CD4-positive, alpha-beta T cell treated with Interleukin-17A for 4 hours (primary cell): ENCODE measurements at places on chromosomes 2 and 18.
A peak's percentile ranks its signal among the peaks of the same experiment; 100 is the strongest.

DNA sequence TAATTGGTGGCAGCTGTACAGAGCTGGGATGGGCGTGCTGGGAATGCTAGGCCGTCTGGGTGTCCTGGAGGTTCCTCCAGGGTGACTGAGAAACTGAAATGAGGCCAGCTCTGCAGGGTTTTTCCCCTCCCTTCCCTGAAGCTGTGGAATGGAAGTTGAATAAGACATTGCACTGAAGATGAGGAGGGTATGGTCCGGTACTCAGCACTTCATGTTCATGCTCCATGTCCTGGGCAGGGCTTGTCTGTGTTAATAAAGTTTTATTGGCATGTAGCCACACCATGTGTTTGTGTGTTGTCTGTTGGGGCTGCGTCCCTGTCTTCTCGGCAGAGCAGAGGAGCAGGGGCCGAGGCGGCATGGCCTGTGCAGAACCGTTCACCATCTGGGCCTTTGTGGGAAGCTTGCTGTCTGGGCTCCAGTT is 154.0 kb downstream of the LDLRAD4 start:
- DNase-seq: no peak

DNA sequence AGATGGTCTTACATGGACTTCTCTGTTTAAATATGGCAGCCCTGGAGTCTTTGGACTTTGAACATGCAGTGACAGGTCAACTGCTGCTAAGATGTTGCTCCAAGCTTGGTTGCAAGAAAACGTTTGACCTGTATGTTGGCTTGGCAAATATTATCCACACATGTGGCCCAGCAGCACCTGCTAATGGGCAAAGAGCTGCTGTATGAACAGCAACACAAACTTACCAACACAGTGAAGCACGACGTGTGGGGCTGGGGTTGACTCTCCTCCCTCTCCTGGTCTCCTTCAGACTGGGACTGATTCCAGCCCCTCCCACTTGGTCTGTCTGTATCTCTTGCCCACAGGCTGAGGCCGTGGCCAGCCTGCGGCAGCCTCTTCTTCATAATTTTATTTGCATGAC is 3.8 kb downstream of the KCNE4 start:
- no peak for DNase-seq

GRCh38 chr2:218780046-218780445 is 1.9 kb upstream of the CYP27A1 start:
- no peak for DNase-seq

GRCh38 chr2:175062787-175063585 is 57.8 kb upstream of the CHN1 start:
- no peak for DNase-seq

DNA sequence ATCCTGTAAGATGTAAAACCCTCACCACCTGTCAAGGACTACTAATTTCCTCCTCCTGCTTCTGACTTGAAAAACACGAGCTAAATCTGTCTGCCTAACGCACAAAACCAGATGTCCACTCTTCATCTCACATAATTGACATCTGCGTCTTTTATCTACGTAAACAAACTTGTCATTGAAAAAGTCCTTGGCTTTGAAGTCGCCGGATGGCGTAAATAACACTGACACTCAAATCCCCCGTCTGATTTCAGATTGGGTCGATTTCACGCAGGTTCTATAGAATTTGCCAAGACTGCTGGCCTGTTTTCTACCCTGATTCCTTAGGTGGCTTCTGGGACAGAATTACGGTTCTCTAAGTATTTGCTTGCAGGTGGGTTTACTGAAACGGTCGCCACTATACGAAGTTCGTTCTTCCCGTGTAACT is 539 bp upstream of the MOB4 start:
- DNase-seq: no peak

GRCh38 chr2:151204756-151205155 is 56.9 kb downstream of the RBM43 start:
- no peak for DNase-seq

- DNase-seq: no peak
Measured at GRCh38 chr18:31774477-31774785, 13.8 kb upstream of the SLC25A52 start.

DNA sequence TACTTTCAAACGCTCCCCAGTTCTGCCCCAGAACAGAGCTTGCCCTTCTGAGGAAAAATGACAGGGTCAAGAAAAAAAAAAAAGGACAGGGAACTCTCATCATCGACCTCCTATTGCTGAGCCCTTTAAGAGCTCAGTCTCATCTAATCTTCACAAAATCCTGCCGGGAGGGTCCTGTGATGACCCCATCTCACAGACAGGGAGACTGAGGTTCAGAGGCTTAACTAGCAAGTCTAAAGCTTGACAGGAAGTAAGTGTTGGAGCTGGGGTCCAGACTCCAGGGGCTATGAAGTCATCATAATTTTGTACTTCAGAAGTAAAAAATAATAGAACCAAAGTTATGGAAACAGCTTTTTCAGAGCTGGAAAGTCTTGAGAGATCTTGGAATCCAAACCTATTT is 171.1 kb upstream of the MYCN start:
- DNase-seq: no peak

DNA sequence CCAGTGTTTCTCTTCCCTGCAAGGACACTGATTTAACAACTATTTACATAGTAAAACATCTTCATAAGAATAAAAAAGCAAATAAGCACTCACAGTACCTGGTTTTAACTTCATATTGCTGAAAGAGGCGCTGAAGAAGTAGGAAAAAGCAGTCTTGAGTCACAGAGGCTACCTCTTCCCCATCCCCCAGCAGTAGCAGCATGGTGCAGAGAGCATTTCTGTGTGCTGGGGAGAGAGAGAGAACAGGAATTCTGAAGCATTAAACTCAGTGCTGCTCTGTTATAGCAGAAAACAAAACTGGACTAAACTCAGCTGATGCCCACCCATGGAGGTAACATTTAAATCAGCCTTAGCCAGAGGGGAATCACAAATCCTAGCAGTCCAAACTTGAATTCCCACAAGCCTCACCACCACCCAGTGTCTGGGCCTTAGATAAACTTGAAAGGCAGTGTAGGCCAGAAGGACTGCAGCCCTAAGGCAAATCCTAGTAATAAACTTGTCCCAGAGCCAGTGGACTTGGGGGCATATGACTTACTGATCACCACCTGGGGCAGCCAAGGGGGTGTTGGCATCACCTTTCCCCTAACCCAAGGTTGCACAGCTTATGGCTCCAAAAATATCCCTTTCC is 321.8 kb upstream of the CWC22 start:
- DNase-seq: no peak

DNA sequence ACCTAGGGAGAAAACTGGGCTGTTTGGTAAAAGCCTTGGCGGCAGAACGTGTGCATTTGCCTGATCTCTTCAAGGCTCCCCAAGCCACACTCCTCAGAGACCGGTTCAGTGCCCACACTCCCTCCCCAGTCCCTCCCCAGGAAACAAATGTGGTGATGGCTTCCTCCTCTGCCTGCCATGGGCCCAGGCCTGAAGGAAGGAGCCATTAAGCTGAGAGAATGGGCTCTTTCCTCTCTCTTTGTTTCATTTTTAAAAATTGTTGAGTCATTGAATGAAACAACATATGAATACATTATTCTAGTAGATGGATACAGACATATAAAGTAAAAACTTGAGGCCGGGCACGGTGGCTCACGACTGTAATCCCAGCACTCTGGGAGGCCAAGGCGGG is 50.6 kb upstream of the YWHAQ start:
- DNase-seq: peak; percentile 42

- peak; percentile 70 for DNase-seq
Measured at GRCh38 chr18:13137670-13138419, 80.7 kb upstream of the LDLRAD4 start.

GRCh38 chr2:232894746-232895145 is 24.7 kb downstream of the SNORC start:
- no peak for DNase-seq

DNA sequence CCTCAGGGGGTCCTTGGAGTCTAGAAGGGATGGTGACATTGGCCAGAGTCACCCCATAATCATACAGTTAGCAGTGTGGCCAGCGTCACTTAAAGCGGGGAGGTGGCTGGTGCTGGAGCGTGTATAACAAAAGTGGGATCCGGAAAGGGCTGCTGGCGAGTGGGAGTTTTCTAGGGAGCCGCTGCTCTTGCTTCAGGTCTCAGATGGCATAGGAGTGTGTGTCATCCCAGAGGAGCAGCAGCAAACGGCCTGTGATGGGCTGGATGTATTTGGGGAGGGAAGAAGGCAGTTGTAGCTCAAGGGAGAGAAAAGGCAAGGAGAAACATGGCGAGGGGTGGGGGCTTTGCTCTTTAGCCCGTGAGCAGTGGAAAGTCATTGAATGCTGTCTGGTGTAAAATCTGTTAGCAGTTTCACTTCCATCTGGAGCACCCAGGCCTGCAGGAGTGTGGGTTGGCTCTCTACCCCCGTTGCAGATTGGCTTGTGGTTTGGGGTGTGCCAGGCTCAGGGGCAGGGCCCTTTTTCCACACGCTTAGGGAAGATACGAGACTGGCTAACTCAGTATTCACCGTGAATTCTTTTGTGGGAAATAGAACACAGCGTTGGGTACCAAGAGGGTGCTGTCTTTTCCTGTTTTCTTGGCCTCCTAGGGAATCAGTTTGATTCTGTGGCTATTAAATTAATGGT is 120.5 kb downstream of the AGAP1 start:
- no peak for DNase-seq

- DNase-seq: no peak
Measured at GRCh38 chr2:100178085-100178788, 35.8 kb upstream of the AFF3 start.

- DNase-seq: no peak
Measured at GRCh38 chr2:231043796-231044195, 6.5 kb downstream of the C2orf72 start.

- DNase-seq: no peak
Measured at GRCh38 chr18:54129448-54130067, 94.9 kb downstream of the MBD2 start.

DNA sequence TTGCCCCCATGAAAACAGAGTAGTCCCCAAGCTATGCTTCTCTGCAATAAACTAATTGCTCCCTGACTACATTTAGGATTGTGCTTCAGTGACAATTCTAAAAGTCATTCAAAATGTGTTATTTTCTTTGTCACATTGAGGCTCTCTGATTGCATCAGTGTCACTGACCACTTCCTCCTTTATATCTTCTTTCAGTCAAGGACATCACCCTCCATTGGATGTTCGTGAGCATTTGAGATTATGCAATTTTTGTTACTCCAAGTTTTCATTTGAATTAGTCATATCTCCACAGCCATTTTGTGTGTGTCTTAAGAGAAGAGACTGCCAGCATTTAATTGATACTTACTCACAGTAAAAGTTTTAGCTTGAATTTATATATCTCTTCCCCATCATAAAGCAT is 780.8 kb upstream of the GCFC2 start:
- DNase-seq: no peak

- DNase-seq: no peak
Measured at GRCh38 chr18:29962579-29962978, 1080.0 kb downstream of the DSC3 start.

DNA sequence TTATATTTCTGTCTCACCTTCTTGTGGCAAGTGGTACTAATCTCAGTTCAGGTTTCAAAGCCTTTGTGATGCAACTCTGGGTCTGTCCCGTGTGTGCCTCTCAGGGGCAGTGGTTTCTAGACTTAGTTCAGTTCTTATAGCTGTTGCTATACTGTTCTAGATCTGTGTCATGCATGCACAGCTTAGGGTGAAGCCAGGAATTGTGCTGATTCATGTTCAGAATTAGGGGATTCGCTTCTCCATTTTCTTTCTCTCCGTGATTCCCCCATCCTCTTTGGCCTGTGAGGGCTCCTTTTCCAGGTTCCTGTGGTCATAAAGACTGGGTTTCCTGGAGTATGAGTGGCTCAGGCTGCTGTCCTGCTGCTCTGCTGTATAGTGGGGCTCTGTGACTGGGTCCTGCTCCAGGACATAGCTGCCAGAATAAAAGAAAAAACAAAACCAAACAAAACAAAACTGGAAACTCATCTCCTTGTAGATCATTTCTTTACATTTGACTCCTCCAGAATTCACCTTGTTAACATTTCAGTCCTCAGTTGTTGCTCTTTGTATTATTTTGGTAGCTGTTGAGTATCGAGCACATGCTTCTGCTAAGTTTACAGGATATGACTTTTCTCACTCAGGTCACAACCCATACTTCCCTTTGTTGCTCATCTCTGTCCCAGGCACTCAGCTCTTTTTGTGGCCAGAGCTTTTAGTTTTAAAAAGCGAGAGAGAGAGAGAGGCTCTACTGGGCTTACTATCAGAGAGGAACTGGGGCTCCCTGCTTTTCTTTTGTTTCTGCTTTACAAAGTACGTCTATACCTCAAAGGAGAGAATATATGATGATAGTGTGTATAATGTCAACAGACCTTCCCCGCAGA is 34.2 kb downstream of the CERS6 start:
- peak; percentile 47 for DNase-seq

DNA sequence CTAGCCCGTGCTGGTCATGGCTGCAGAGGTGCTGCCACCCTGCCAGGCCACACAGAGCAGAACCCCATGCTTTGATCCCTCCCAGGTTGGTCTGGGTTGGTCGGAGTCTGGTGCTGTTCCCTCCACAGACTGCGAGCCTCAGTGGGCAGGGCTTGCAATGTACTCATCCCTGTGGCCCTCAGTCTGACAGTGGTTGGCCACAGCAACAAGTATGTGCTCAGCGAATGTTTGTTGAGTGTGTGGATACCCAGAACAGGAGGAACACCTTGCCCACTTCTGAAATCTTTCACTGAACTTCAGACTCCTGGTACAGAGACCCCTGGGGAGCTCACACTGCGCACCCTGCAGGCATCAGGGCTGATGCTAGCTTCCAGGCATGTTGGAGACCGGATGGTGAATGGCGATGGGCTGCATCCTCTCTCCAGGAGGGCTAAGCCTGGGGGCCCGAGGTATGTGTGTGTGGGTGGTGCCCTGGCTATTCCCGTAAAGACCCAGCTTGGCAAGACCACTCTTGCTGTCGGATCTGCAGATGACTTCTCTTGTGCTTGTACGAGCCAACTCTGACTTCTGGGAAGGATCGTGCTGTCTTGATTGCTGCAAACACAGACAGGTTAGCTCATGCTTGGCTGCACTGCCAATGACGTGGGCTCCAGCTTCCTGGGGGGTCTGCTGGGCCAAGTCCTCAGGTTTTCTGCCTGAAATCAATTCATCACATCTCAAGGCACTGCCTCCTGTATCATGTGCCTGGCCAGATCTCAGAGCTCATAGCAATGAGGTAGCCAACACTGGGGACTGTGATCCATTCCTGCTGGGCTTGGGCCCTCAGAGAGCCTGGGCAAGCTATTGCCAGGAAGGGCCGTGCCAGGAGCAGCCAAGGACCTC is 43.7 kb downstream of the RHOB start:
- no peak for DNase-seq

DNA sequence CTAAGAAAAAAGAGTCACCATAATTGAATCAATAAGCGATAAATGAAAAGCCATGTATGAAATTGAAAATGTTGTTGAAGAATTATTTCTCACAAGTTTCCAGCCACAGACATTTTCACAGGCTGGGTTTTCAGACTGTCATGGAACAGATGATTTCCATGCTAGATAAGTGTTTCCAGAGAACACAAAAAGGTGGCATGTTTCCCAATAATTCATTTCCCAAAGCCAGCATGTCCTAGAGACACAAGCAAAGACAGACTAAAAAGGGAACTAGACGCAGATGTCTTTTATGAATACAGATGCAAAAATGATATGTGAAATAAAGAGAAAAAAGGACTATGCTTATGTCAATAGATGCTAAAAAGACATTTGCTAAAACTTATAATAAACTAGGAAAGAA is 255.1 kb downstream of the EIPR1 start:
- no peak for DNase-seq
